ENCODE measurements at places on chromosomes 6 and 20.

GRCh38 chr6:158803733-158804143, 15.4 kb downstream of the EZR start:
- DNase-seq = no peak

- no peak for DNase-seq
These were observed 56.7 kb downstream of the TRIM27 start for GRCh38 chr6:28867086-28867409.

- peak; percentile 72 for DNase-seq
These were observed at the start of gene SESN1 for GRCh38 chr6:109094416-109095035. SESN1 (minus strand) TSS chr6:109094846; CDS start chr6:109094073, 773 bp downstream.

DNA sequence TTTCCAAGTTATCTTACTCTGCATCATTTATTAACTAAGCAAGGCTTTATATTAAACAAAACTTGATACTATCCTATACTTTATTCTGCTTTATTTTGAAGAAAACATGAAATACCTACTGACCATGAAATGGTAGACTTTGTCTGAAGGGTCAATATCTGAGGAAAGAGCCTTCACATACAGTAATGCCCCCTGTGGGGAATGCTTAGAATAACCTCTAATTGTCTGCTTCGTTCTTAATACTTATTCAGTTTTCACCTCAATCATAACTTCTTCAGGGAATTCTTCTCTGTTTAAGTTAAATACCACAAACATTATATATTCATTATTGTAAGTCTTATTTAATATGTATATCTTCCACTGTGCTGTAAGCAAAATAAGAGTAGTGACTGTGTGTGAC, 498.9 kb upstream of the MANEA start:
- DNase-seq = no peak

- DNase-seq = no peak
These were observed 441.7 kb upstream of the RNF217 start for GRCh38 chr6:124520514-124520913.

GRCh38 chr6:29927841-29928388, 14.4 kb upstream of the HLA-A start:
- DNase-seq = no peak

DNA sequence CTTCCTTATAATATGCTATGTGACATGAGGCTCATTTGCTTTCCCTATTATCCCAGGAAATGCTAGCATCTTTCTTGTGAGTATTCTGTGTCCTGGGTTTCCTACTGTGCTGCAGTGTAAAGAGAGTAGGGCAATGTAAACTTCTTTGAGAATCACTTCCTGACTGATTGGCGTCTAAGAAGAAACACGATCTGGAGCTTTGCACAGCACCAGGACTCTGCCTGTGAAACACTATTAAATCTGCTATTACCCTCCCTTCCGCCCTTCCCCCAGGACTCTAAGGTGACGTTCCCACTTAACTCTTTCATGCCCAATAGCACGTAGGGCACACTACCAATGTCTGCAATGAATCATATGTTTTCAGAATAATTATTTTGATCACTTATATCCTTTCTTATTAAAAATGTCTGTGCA, 607.3 kb upstream of the CITED2 start:
- no peak for DNase-seq

DNA sequence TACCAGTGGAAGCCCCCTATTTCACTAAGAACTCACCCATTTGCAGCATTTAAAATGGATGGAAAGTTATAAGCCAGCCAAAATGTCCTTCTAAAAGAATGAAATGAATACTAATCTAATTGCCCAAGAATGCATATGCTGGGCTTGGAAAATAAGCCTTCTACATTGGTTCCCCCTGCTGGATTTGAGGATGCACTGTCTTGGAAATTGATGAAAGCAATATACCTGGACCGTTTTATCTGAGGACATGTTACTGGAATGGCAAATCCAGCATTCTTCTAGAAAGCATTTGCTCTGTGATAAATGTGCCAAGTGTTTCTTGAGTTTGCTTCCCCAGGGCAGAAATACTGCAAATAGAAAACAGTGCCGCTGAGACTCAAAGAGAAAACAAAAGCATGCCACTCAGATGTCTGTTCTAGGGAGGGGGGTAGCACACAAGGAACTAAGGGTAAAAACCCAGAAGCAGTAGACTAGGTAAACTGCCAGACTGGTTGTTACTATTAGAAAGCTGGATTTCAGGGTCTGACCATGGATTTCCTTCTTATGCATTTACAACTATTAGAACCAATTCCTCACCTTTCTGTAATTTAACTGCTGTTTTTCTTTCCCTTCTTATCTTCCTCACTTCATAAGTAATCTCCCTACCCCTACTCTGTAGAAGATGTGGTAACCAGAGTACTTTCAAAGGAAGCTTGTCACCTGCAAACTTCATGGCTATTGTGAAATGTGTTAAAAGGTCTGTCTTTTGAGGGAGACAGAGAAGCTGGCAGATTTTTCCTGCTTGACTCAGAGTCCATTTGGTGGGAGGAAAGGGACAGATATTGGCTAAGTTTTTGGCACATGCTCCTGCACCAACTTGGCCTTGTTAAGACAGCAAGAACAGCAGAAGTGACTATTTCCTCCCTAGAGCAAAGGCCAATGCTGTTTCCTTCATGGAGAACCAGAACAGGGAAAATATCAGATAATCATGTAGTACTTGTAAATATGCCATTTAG, 642.6 kb downstream of the KIF16B start:
- DNase-seq = no peak

GRCh38 chr6:39901670-39902069, 32.6 kb downstream of the MOCS1 start:
- no peak for DNase-seq

DNA sequence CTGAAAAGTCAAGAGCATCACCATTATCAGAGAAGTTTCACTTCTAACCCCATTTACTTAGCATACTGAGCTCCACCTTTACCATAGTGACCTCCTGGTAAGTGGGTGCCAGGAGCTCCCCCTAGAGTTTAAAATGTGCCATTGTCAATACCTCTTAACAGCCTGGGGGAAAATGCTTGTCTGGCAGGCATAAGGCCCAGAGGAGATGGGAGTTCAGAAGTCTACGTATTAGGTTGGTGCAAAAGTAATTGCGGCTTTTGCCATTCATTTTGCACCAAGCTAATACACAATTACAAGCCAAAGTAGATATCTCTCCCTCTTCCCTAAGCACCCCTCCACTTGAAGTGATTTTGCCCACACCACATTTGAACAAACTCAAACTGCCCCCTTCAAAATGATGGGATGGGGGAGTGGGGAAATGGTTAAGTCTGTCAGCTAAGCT, 919.0 kb downstream of the KIF16B start:
- DNase-seq = peak; percentile 6

DNA sequence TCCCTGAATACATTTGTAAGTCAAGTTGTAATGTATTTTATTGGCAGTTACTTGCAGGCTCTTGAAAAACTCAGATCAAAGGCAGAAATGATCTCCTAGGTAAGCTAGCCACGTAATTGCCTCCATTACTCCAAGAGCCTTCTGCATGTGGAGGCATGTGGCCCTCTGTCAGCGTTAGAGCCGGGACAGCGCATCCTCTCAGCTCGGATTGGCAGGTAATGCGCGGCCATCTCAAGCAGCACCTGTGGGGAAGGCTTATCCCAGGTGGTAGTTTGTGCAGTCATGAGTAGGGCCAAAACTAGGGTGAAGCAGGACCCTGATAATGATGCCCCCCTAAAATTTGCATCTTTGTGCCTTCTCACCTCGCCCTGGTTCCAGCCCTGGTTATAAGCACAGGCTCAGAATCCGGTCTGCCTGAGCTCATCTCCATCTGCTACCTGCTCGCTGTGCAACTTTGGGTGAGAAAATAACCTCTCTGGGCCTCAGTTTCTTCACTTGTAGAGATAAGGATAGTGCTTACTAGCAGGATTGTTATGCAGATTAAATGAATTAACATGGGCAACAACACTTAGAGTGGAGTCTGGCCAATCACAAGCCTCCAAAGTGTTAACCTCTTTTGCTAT, 157.5 kb upstream of the PMEPA1 start:
- DNase-seq = no peak

DNA sequence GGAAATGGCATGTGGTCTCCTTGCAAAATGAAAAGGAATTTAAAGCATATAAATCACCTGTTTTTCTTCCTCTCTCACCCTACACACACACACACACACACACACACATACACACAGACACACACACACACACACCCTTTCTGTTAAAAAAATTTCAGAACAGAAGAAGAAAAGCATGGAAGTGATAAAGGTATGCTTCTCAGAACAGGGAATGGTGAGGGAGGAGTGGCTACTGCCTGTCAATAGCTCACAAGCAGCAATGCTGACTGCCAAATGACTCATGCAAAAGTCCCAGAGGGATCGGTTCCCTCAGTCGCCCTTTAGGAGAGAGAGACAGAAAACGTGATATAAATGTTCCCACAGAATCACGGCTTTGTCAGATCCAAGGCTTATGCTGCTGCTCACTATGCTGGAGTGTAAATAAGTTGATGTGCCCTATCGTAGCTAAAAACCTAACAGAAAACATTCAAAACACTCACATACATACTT, 102.6 kb downstream of the IBTK start:
- no peak for DNase-seq

DNA sequence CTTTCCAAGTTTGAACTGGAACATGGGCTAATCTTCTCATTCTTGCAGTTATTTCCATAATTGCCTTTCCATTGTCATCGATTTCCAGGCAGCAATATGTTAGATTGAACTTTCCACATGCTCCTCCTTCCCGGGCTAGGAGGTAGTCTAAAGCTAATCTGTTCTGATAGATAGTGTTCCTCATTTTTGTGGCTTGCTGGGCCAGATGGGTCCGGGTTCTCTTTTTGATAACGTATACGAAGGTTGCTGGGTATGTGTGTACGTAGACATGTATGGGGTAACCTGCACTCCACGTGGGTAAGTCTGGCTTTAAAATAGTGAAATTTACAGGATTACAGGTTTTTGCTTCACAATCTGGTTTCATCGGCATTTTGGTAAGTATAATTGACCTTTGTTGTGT, 14.0 kb upstream of the GMPR start:
- no peak for DNase-seq

DNA sequence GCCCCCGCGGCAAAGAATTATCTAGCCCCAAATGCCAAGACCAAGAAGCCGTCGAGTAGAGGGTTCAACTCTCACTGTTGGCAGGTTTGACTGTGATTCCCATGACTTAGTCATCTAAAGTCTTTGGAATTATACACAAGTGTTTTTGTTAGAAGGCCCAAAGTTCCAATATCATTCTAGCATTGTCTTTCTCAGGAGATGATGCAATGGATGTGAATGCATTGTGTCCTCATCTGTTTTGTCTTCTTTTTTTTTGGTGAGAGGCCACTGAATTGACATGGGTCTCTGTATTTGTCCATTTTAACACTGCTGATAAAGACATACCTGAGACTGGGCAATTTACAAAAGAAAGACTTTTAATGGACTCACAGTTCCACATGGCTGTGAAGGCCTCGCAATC, 290.5 kb upstream of the ZFP64 start:
- DNase-seq = no peak

- DNase-seq = peak; percentile 96
These were observed 588 bp upstream of the ACSS2 start for GRCh38 chr20:34875642-34876405.

DNA sequence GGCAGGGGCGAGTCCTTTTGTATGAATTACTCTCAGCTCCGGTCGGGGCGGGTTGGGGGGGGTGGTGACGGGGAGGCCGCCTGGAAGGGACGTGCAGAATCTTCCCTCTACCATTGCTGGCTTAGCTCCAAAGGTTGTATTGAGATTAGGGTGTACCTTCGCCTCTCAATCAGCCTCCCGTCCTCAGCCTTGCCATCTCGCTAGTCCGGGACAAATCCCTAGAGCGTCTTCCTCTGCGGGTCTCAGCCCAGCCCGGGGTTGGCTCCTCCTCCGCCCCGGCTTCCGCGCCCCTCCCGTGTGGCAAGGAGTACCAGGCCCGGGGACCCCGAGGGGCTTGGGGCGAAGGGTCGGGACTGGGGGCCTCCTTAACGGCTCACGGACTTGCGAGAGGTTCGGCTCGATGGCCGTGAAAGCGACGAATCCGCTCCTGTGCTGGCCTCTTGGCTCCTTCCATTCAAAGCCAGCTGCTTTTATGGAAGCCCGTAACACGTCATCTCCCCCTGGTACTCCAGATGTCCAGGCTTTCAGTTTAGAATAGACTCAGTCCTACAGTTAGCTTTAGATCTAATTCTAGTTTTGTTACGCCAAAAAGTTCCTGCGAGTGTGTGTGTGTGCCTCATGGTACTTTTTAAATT, 636 bp upstream of the EEF1A1 start:
- DNase-seq = no peak

DNA sequence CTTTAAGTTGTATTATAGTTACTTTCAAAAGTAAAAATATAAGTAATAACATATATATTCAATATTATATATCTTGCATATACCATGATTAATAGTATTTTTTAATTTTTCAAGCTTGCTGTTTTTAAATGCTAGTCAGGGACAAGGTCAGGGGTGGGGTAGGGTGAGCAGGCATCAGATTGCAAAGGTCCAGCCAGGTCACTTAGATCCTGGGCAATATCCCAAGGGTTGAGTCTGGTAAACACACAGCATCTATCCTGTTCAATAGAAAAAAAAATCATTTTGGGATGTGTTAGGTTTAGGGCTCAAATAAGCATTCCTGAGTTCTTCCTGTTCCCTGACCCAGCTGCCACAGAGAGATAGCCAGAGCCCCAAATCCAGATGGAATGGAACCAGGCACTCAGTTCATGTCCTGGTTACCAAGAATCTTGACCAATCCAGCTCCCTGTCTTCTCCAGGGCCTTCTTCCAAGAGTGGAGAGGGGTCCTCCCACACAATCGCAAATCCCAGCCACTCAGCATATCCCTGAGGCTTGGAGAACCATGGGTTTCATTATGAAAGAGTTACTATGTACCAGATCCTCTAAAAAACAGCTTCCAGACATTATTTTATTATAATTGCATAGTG, 134.9 kb upstream of the TOP1 start:
- no peak for DNase-seq
